ENCODE measurements at places on chromosomes 2 and 18. TPM values are rescaled to one million over a fixed set of nuclear protein-coding genes. Genes with fewer than 3 reads are reported as not detected.

- no peak for DNase-seq
Observed at GRCh38 chr2:63569740-63570139, 18.5 kb downstream of the WDPCP start.

LHCGR gene
- not detected for total RNA-seq

DNA sequence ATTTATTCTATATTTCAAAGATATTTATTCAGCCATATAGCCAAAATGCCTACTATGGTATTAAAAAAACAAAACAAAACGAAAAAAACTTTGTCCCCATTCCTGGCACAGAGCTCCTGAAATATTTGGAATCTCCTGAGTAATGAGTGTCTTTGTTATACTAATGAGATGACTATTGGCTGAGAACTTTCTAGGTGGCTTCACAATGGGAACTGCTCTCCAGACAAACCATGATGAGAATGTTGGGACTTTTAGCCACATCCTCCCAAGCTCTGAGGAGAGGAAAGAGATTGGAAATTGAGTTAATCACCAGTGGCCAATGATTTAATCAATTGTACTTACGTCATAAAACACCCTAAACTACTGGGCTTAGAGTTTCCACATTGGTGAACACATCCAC is 631.8 kb upstream of the SETBP1 start:
- no peak for DNase-seq

DNA sequence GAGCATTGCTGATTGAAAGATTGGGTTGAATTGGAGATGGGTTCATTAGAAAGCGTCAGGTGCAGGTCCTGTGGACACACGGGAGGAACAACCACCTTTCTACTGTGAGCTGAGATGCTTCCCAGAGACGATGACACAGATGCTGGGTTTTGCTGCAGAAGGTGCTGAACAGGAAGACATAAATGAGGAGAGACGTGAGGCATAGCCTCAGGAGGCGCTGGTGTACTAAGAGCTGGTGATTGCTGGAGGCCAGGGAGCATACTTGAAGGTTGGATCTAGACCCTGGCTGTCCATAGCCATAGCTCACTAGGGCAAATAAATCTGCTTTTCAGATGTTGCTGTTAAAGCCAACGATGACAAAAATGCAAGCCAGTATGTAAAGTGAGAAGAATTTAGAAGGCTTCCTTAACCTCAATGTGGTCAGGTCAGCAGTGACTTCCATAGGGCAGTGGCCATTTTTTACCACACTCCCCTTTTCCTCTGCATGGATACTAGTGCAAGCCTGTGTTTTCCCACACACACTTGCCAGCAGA is 153.7 kb downstream of the SOX11 start:
- DNase-seq = no peak

DNA sequence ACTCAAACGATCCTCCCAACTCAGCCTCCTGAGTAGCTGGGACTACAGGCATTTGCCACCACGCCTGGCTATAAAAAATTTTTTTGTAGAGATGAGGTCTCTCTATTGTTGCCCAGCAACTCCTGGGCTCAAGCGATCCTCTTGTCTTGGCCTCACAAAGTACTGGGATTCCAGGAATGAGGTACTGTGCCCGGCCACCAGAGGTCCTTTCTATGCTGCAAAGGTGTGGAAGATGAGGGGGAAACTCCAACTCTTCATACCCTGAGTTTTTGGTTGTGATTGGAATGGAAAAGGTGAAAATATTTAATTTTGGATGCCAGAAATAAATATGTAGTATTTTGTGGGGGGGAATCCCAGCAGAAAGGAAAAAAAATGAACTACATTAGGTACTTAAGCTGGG is 36.0 kb downstream of the MRPL33 start:
- no peak for DNase-seq

FNDC4 gene
- total RNA-seq = 34.3 TPM

- no peak for DNase-seq
Observed at GRCh38 chr2:234091432-234091879, 41.0 kb downstream of the SPP2 start.

All from glomerular endothelial cell (primary cell).